ENCODE measurements at places on chromosomes 16 and 17.

- DNase-seq: peak; percentile 58
Observed at GRCh38 chr16:4386951-4387565, 15.4 kb downstream of the VASN start.

DNA sequence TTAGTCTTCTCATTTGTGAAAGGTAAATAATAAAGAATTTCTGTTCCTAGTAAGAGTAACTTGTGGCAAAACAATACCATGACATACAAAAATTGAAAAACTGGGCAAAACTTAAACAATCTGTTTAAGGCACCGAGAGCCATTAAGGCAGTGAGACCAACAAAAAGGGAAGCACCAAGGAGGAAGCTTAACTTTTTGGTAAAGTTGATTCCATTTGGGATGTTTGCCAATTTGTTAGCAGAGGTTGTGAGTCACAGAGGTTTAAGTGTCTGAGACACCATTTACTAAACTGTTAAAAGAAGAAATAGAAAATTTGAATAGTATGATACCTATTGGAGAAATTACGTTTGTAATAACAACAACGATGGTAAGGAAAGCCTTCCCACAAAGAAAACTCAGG, 4.9 kb downstream of the SLC35G3 start:
- peak; percentile 5 for DNase-seq

DNA sequence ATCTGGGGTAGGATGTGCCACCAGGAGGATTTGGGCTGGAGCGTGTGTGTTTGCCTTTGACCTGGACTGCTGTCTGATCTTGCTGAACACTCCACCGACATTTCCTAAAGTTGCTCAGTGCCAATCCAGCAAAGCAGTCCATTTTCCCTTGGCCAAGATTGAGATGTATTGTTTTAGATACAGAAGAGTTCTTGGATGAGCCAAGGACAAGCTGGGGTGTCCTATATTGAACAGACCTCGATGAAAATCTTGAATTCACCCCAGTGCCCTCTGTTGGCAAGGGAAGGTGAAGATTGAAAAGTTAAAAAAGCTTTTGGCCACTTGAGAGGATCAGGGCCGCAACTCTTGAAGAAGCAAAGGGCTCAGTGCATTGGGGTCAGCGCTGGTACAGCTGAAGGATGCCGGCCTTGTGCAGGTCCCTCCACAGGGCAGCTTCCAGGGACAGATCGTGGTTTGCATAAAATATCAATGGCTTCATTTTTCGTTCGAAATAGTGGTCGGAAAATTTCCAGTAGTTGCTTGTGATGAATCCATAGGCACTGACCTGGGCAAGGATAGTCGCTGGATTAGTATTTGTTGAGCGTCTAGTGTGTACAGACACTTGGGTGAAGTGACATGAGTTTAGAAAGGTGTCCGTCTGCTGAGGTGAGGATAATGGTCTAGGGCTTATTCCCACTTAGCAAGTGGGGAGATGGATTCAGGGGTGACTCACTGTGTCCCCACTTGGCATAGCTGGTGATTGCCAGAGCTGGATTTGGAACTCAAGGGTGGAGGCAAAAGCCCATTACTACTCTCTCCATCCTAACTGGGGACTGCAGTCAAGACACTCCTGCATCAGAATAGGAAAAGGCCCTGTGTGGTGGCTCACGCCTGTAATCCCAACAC, 19.7 kb downstream of the ST6GALNAC2 start:
- no peak for DNase-seq

DNA sequence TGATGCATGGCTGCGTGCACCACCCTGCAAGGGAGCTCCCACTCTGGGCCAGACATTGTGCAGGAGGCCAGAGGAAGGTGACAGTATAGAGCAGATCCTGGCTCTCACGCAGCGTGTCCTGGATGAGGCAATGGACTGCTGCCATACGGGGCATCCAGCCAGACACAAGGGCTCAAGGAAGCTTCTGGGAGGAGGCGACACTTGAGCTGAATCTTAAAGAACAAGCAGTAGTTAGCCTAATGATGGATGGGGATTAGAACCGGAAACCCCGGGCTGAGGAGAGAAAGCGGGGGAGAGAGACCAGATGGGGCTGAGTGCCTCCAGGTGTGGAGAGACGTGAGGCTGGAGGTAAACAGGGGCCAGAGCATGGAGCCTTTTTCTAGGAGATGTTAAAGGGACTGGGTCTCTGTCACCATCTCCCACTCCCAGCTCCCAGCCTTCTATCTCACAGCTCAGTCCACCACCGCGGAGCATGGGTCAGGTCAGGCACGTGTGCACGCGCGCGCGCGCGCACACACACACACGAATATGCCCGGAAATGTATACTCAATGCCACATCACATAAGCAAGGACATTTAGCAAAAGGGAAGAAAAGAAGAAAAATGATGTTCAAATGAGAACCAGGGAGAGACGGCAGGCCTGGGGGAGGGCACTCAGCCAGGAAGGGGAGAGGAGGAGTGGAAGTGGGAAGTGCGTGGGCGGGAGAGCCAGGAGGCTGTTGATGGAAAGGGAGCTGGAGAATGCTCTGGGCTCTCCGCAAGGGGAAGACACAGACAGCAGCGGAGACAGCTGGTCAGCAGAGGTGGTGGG, 46.3 kb downstream of the CCDC42 start:
- DNase-seq: peak; percentile 63

GRCh38 chr17:61000911-61001310, 323.3 kb downstream of the BCAS3 start:
- DNase-seq: peak; percentile 48

All from AG10803 (cell line).